ENCODE measurements at places on chromosomes 1 and 21.
A peak's percentile ranks its signal among the peaks of the same experiment; 100 is the strongest.

- DNase-seq = peak; percentile 39
Measured at GRCh38 chr1:225554216-225554812, 98.6 kb downstream of the ENAH start.

DNA sequence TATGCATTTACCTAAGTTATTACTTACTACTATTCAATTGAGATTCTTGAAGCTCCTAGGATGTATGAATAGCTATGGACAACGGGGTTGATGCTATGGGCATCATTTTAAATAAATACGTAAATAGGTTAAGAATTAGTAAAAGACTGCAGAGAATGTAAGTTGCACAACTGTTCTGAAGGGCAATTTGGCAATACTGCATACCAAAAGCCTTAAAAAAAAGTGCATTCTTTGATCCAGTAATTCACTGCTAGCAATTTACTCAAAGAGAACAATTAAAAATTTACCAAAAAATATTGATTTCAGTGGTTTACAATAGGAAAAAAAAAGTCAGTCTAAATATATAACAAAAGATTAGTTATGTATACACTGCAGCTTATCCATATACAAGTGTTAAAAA lies 3.5 kb downstream of the ARPC5 start:
- DNase-seq = no peak

GRCh38 chr1:180948641-180949615 lies 36.2 kb downstream of the KIAA1614 start:
- no peak for DNase-seq

GRCh38 chr1:194067772-194068171 lies 881.4 kb upstream of the B3GALT2 start:
- no peak for DNase-seq

- DNase-seq = no peak
Measured at GRCh38 chr1:15226388-15227255, 20.4 kb upstream of the FHAD1 start.

DNA sequence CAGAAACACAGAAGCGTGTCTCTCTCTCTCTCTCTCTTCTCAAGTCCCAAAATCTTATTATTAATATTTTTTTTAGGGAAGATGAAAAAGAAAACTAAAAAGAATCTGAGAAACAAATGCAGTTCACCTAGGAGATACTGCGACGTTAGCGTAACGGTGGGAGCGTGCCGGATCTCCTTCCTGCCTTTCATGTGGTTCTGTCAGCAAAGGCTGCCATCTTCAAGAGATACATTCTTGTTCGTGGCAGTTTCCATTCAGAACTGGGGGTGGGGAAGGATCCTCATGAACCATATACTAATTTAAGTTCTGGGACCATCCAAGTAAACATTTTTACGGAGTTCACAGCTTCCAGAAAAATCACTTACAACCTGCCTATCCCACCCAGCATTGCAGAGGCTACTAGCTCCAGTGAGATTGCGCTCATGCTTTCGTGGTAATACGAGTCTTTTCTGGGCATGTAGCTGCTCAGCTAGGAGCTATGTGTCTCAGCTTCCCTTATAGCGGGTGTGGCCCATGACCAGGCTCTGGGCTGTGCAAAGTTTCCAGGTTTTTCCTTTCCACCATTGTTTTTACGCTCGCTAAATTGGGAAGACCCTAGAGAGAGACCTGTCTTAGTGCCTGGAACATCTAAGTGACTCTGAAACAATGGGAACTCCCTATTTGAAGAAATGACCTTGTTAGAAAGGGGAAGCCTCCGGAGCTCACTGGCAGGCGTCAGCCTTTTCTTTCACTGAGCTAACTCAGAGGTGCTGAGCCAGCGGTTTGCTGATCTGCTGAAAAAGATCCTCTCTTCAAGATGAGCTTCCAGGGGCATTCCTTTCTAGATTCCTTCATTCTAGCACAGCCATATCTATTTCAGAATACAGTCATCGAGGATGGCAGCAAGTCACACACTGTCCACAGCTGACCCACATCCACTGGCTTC lies 17.3 kb downstream of the SLAMF1 start:
- no peak for DNase-seq

- DNase-seq = no peak
Measured at GRCh38 chr1:36673202-36673601, 190.5 kb upstream of the CSF3R start.

DNA sequence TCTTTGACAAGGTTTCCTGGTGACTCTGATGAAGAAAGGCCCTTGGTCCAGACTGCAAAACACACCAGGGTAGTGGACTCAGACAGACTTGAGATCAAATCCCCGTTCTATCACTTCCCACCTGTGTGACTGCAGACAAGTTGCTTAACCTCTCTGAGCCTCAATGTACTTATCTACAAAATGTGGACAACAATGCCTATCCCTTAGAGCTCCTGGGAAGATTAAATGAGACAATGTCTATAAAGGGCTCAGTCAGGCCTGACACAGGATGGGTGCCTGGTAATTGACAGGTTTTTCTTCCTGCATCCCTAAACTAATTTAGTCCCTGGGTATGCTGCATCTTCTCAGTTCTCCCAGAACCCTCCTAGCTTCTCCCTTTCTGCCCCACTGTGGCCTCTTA lies 37.9 kb upstream of the ZBTB40 start:
- no peak for DNase-seq

- no peak for DNase-seq
Measured at GRCh38 chr1:44945967-44946366, 40.4 kb downstream of the EIF2B3 start.

GRCh38 chr1:25074351-25075227 lies 144.5 kb upstream of the RUNX3 start:
- DNase-seq = no peak

- peak; percentile 24 for DNase-seq
Measured at GRCh38 chr1:26887125-26887524, 3.0 kb downstream of the GPN2 start.

GRCh38 chr1:3225661-3226060 lies 156.7 kb downstream of the PRDM16 start:
- no peak for DNase-seq

- no peak for DNase-seq
Measured at GRCh38 chr1:234545517-234546386, 64.2 kb downstream of the IRF2BP2 start.

DNA sequence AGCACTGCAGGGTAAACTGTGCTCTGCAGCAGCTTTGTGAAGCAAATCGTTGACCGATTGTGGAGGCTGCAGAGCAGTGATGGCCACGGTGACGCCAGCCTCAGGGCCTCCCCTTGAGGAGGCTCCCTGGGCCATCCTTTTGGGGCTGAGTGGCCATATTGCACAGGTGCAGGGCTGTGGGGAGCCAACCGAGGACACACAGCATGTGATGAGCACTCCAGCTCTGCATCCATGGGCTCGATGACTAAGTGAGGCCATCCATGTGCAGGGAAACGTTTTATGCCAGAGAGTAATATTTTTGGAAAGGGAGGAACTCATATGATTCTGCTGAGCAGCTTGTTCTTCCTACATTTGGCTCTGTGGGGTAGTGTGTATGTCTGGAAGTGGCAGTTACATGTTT lies 24.6 kb downstream of the KCNK1 start:
- DNase-seq = no peak

DNA sequence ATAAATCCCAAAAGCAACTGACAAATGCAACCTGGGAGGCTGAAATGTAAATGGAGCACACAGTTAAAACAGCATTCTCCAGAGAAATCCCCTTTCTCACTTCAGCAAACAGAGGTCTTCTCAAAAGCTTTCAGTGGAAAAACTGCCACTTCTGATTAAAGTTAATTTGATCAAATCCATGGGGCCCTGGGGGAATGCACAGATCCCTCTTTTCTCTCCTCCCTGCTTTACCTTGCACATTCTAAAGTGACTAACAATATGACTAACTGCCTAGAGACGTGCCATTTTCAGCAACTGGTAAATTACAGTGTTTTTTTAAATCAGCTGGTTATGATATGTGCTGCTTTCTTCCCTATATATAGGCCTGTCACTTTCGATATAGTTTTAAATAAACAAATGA lies 142.5 kb downstream of the RERE start:
- DNase-seq = no peak

DNA sequence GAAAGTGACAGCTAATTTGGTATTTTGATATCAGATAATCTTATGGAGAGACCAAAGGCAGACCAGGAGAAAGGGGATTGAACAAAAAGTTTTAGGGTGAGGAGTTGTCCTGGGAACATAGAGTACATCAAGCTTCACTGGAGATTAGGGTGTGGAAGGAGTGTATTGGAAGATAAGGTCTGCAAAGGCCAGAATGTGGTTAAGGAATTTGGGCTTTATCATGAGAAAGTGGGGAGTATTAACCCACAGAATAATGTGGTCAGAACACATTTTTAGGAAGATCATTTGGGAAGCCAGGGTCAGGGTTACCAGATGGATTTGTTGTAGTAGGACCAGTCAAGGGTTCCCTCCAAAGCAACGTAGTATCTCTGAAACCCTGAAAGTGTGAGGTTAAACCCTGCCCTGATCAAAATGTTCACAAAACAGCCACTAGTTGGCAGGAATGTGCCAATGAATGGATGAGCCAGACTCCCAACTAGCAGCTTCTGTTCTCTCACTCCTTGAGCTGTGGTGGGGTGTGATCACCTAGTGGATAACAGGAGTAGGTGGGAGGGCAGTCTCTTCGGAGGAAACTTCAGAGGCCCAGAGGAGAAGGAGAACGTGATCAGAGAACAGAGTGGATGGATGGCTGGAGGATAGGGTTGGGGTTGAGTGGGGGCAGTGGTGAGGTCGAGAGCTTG lies 35.8 kb downstream of the SLC2A1 start:
- peak; percentile 71 for DNase-seq

Measured in A172 (cell line).